ENCODE measurements at places on chromosomes 3 and 15.
A peak's percentile ranks its signal among the peaks of the same experiment; 100 is the strongest.

GRCh38 chr15:50879016-50879617 lies 29.4 kb upstream of the AP4E1 start:
- no peak for DNase-seq

DNA sequence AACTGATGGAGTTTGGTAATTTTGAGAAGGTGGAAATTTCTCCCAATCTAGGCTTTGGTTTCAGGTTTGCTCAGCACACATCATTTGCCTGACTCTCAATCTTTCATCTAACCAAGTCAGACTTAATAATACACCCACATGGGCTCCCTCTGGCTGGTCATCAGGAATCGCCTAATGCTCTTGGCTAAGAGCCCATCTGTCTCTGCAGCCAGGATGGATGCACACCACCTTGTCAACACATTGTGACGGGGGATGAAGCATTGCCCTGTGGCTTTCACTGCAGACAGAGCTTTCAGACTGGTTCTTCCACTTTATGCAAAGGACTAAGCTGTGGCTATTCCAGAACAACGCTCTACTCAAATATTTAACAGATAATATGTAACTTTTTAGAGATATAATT lies 3.0 kb upstream of the HDGFL3 start:
- no peak for DNase-seq

GRCh38 chr15:62887113-62887570 lies 155.4 kb upstream of the TPM1 start:
- DNase-seq, result peak; percentile 76

DNA sequence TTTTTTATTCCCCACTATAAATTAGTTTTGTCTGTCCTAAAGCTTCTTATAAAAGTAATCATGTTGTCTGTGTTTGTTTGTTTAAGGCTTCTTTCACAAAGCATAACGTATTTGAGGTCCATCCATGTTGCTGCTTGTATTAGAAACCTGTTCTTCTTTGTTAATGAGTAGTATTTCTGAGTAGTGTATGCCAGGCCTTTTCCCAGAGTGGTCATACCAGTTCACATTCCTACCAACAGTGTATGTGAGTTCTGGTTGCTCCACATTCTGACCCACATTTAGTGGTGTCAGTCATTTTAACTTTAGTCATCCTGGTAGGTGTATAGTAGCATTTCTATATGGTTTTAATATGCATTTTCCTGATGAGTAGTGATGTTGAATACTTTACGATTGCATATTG lies 98.6 kb downstream of the NEO1 start:
- no peak for DNase-seq

DNA sequence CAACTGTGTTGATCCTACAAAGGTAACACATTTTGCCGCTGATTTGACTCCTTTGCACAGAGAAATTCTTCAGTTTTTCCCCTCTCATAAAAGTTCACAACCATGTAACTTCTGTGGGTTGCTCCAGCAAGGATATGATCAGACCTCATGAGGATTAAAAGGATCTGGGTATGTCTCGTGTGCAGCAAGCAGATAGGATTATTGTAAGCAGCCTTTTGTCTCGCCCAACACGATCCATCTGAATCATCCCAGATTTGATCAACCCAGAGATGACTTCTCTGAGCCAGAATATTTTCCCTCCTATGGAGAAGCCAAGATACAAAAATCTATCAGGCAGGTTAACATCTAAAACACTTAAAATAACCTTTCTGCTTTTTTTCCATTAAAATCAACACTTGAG lies 12.8 kb upstream of the BNIP2 start:
- no peak for DNase-seq

DNA sequence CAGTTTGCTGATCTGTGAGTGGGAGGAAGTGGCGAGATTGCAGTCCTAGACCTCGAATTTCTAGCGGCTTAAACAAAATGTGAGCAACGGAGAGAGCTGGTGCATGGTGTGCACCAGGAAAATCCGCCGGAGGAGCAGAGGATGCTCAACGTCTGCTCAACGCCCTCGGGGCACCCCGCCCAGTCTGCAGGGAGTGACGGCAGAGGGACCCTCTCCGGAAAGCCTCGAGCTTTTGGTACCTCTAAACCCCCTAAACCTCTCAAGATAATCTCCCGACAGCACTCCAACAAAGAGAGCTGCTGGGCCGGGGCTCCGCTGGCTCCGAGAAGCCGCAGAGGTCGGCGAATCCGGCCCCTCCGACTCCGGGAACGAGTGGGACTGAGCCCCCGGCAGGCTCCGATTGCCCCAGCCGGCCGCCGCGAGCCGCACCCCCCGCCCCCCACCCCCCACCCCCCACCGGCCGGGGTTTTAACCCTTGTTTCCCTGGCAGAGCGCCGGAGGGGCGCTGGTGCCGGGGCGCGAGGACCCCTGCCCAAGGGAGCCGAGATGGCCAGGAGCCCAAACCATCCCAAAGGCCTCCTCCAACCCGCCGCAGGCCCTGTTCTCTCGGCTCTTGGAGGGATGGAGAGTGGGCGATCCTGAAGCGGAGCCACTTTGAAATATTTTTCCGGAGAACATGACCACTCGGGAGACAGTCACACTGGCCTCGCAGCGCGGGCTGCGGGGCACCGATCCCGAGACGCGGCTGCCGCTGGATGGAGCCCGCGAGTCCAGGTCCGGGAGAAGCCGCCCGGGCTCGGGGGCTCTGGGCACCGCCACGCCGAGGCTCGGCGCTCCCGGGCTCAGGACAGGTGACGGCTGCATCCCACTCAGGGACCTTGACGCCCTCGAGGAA lies 1.5 kb downstream of the MEGF11 start:
- peak; percentile 71 for DNase-seq

DNA sequence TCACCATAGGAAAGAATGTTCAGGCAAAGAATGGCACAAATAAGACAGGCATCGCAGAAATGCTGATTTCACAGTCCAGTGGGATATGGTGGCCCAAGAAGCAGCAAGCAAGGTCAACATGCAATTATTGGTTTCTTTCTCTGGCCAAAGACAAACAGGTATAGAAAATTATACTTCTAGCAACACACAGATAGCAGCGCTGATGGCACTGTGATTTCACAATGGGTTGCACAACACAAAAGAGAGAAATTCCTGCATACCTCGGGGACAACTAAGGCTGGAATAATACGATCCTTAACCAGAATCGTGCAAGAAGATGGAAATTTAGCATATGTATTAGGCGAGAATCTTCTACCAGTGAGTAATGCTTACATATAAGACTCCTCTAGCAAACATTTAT lies 76.3 kb upstream of the NR2F2 start:
- DNase-seq, result no peak

GRCh38 chr3:110126065-110126464 lies 788.7 kb upstream of the DPPA4 start:
- DNase-seq, result no peak

GRCh38 chr15:89017370-89018066 lies 70.7 kb upstream of the ABHD2 start:
- DNase-seq, result peak; percentile 88

DNA sequence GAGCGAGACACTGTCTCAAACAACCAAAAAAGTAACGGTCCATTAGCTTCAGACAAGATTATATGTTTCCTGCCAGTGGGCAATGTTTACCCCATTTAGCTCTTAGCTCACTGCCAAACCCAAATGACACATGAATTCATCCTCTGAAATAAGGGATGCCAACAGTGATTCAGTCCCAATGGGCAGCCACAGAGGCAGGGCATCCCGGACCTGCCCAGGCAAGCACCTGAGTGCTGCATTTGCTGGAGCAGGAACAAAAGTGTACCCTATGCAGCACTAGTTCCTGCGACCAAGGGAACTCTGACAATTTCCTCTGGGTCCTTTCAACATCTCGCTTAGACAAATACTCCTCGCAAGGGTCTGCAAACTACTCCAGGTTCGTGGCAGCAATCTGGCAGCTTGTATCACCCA lies 8.0 kb downstream of the IP6K2 start:
- DNase-seq, result no peak

- DNase-seq, result no peak
Measured at GRCh38 chr15:85706779-85707518, 87.8 kb downstream of the KLHL25 start.

GRCh38 chr3:20528180-20528770 lies 342.3 kb upstream of the SGO1 start:
- no peak for DNase-seq

DNA sequence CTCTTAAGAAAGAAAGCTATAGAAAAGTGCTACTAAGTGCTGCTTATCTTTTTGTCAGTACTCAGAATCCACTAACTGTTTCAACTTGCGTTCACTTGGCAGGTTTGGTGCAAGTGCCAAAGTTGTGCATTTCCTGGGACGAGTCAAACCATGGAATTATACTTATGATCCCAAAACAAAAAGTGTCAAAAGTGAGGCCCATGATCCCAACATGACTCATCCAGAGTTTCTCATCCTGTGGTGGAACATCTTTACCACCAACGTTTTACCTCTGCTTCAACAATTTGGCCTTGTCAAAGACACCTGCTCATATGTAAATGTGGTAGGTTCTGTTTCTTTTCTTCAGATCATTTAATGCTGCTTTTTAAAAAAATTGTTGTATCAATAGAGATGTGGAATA lies 32.6 kb downstream of the GYG1 start:
- DNase-seq, result no peak

DNA sequence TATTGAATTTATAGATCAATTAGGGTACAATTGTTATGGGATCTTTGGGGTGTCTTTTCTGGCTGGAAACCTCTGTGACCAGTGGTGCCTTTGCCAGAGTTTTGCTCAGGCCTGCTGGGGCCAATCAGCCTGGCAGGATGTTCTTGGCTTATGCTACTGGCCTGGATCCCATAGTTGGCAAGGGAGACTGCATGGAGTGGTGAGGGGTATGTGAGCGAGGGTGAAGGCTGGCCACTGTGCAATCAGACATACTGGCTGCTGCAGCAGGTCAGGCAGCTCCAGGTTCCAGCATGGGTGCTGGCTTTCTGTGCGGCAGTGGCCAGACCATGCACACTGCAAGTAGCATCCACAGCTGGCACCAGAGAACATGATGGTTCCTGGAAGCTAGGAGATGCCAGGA lies 1053.2 kb upstream of the GBE1 start:
- no peak for DNase-seq

DNA sequence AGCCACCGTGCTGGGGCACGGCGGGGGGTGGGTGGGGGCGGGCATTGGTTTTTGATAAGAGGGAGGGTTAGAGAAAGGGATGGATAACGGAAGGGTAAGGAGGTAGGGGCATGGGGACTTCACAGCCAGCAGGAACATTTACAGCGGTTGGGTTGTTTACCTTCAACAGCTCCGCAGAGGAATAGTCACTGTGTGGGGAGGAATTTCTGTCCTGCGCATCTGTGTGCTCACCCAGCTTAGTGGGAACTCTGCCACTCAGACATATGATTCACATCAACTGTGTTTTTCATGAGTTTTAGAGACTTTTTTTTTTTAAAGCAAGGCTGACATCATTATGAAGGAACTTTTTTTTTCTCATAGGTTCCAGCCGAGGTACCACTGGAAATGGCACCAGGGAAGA lies 19.6 kb downstream of the CHRD start:
- no peak for DNase-seq

- DNase-seq, result no peak
Measured at GRCh38 chr15:69830876-69831275, 266.8 kb downstream of the TLE3 start.

GRCh38 chr3:179116816-179117215 lies 31.3 kb upstream of the PIK3CA start:
- DNase-seq, result no peak

DNA sequence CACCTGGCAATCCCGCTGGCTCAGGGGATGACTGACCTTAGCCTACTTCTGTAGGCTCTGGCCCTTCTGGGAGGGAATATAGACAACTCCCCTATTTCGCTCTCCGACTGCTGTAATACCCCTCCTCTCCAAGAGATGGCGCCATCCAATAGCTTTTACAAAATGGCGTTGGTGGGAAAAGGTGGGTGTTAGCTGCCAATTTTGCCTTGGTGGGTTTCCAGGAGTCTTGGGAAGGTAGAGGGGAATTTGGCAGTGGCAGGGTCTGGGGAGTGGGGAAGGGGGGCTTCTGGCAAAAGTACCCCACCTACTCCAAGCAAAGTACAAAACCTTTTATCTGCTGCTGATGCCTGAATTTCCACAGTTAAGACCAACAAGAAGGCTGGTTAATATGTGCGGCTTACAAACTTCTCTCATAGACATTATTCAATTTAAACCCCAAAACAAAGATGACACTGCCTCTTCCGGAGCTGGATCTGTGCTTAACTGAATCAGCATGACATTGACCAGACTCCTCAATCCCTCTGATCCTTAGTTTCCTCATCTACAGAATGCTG lies 62.1 kb downstream of the RASGRF1 start:
- DNase-seq, result no peak

DNA sequence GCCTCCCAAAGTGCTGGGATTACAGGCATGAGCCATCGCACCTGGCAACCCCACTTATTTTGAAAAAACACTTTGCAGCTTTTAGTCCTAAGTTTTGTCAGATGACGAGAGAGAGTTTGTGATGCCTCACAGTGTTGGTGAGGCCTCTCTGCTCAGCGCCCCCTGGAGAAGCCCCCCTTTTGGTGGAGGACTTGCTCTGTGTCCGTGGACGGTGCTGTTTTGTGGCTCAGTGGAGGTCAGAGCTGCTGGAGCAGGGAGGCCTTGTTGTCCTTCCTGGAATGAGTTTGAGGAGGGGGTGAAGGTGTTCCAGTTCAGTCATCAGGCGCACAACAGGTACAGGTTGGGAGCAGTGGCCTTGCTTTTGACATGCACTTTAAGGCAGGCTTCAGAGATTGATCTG lies 58.0 kb downstream of the PGPEP1L start:
- peak; percentile 41 for DNase-seq

DNA sequence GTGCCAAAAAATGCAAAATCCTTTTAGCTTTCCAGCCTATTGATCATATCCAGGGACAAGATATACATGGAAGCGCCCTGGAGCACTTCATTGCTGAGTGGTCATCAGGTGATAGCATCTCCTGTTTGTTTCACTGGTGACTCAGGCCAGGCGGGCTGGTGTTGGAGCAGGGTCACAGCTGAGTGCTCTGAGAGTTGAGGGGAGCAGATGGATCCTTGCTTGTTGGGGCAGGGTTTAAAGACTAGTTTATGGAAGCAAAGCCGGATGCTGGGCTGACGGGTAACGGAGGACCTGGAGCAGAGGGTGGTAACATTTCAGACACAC lies 405.0 kb upstream of the TPM1 start:
- no peak for DNase-seq

DNA sequence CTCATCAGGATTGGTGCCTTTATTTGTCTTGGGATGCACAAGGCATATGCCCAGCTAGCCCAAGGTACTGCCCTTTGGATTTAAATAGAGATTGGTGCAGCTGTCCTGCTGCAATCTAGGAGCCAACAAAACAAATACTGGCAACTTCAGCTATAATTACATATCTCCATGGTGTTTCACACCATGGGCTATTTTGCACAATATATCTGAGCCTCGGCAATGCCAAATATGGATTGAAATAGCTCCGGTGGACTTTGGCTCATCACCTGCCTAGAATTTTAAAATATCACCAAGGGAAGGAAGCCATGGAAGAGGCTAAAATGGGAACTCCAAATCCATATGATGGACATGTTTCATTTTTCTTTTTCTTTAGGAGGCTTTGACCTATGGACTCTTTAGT lies 367.8 kb upstream of the UMPS start:
- DNase-seq, result no peak

GRCh38 chr3:4322635-4323034 lies 19.5 kb downstream of the SETMAR start:
- no peak for DNase-seq

GRCh38 chr15:31311735-31312619 lies 14.7 kb upstream of the KLF13 start:
- DNase-seq, result peak; percentile 54

All from left forelimb (tissue), 1 donor.